ENCODE measurements at places on chromosomes 7 and 10.
A peak's percentile ranks its signal among the peaks of the same experiment; 100 is the strongest.

DNA sequence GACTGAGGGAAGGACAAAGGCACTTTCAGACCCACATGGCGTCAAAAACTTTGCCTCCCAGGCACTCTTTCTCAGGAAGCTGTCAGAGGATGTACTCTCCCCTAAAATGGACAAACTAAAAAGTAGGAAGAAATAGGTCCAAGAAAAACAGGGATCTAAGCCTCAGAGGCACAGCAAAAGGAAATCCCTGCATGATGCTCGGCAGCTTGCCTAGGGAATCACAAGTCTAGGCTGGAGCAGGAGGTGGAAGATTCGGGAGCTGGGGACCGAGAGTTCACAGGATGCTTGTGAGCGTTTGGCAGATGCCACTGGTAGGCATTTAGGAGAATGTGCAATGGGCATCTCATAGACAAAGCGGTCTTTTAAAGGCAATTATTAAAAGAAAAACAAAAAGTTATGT is 60.8 kb downstream of the ATXN7L1 start:
- no peak for DNase-seq

DNA sequence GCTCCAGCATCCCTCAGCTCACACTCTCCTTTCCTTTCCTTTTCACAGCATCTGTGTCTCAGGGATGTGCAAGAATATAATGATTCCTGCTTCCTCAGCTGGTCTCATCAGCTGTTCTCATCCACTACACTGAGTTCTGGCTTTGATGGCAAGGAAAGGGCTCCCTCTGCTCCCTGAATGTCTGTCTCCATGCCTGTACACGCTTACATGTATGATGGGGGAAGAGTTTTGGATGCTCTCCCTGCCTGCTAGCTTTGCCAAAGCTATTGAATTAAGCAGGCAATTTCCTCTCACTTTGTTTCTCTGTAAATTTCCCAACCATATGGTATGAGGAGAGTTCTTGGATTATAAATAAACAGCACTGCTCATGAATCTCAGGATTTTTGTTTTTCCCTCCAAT is 254.5 kb downstream of the SORCS3 start:
- no peak for DNase-seq

- DNase-seq: no peak
Observed at GRCh38 chr7:95220328-95220727, 104.0 kb downstream of the PON1 start.

DNA sequence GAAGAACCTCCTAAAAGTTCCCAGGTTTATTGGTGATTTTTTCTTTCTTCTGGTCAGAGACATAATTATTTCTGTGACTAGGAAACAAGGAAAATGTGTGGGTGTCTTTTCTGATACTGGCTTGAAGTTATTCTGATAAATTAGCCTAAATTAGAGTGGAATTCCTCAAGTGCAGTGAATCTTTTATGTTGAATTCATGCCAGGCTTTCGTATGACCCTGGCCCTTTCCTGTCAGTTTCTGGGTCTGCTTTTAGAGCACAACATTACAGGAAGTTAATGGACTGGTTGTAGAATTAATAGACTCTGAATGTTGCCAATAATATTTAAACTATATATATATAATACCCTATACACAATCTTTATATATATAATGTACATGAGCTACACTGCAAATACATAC is 230.6 kb upstream of the KIAA1217 start:
- DNase-seq: no peak

DNA sequence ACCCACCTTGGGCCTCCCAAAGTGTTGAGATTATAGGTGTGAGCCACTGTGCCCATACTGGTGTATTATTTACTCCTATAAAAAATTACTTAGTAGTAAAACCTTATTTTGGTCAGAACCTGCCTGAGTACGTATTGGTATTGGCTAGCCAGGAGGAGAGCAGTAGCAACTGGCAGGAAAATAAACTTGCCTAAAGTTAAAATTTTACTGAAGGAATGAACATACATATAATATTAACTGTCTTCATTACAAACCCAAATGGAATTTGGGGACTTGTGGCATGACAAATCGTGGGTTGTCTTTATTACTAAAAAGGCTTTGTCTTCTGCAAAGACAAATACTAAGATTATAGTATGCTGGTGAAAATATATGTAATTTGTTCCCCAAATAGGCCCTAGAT is 8.4 kb downstream of the RAB18 start:
- no peak for DNase-seq

DNA sequence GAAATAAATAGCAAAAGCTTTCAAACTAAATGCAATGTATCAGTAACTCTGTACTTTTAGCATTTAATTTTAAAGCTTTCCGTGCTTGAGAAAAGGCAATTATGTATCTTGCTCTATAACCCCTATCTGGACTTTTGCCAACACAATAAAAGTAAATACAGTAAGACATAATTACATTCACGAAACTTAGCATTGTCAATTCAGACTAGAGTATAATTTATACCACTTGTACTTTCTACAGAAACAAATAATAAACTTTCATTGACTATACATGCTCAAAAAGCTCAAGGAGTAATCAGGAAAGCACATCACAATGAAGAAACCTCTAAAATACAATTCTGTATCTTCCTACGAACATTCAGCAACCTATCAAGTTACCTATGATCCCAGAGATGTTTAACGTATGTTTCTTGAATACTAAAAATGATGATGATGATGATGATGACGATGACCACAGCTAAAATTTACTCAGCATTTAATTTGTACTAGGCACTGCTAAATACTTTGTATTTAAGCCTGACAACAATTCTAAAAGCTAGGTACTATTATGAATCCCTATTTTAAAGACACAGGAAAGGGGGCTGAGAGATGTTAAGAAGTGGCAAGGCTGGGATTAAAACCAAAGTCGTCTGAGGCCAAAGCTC is 44.9 kb downstream of the MINDY3 start:
- DNase-seq: no peak

DNA sequence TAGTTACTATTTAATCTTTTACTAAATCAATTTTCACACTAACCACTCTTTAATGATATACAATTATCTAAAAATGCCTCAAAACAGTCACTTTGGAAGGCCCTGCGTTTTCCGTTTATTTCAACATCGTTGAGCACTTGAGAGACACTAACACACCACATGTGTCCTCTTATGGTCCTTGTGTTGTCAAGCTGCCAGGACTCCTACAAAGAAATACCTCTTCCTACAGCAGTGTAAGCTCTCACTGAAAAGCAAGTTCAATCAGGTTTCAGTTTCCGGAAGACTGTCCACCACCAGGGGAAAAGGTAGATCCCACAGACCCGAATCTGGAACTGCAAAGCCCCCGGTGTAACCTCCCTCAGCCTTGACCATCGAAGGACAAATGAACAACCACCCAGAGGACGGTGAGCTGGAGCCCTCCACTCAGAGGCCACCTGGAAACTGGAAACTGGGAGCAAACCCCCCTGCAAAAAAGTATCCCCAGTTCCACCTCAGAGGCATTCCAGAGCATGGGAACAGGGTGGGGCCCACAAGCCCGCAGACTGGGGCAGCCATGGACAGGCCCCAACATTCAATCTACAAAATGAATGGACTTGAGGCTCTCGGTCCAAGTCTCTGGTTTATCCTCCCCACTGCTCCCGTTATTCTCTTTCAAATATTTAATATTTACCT is 37.6 kb downstream of the KCNH2 start:
- no peak for DNase-seq

- DNase-seq: no peak
Observed at GRCh38 chr10:78433766-78434535, 400.3 kb downstream of the RPS24 start.

DNA sequence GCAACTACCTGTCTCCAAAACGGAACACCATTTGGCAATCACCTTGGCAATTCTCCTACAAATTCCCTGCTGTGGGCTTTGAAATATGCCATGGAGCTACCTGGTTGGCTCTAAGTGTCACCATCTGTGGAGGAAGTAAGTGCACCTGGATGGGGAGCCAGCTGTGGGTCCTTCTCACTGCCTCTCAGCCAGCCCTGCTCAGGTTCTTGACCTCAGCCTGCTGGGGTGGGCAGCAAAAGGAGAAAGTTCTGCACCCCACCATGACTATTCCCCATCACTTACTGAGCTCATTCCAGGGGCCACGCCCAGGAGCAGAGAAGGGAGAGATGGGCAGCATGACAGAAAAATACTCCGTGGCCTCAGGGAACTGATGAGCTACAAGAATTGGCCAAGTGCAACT is 158.7 kb downstream of the TNS3 start:
- no peak for DNase-seq

GRCh38 chr10:92291616-92291865 is 574 bp downstream of the MARCHF5 start:
- DNase-seq: no peak

GRCh38 chr7:70937424-70937823 is 194.5 kb upstream of the GALNT17 start:
- no peak for DNase-seq

DNA sequence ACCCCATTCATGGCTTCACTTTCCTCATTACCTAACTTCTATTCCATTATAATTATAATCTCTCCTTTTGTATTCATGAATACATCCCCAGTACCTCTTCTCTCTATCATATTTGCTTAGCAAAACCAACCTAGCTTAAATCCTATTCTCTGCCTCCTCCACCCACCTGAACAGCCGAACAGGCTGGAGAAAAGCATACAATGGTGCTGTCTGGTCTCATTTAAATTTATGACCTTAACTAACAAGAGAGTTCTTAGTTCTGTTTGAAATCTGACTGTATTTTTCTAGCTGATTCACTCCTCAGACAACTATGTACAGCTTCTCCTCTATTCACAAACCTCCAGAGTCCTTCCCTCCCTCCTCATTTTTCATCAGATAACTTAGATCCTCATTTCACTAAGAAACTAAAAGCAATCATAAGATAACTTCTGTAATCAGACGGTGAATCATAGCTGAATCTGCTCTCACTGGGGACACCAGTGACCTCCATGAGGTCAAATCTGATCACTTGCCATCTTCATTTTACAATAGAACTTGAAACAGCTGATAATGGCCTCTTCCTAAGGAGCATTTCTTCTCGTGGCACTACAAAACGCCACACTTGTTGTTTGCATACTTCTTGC is 233.9 kb upstream of the AOAH start:
- no peak for DNase-seq

DNA sequence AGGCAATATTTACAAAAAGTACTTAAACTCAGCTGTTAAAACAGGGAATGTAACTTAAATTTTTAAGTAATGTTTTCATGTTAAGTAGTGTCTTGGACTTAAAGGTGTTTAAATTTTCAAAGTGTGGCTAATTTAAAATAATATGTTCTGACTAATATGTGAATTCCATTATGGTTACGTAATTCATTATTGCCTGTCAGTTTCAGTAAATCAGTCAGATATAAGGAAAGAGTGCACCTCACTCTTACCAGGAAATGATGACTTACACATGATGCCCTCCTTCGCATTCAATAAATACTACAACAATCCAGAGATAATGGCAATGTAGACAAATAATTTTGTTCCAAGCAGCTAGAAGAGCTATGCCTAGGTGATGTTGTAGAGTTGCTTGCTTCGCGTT is 69.0 kb upstream of the WNT16 start:
- no peak for DNase-seq

DNA sequence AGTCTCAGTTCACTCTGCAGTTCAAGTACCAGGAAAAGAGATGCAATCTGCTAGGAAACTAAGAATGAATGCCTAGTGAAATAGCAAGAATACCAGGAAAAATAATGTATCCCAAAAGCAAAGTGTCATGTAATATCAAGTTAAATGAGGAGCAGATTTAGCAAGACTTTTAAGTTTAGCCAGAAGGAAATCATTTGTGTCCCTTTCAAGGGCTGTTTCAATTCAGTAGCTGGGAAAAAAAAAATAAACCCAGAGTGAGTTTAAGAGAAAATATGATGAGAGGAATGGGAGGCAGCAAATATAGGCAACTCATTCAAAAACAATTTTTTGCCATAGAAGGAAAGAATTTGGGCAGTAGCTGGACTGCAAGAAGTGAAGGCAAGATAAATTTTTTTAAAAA is 135.8 kb downstream of the DGKB start:
- DNase-seq: no peak

- no peak for DNase-seq
Observed at GRCh38 chr7:82194016-82194643, 249.4 kb downstream of the CACNA2D1 start.

DNA sequence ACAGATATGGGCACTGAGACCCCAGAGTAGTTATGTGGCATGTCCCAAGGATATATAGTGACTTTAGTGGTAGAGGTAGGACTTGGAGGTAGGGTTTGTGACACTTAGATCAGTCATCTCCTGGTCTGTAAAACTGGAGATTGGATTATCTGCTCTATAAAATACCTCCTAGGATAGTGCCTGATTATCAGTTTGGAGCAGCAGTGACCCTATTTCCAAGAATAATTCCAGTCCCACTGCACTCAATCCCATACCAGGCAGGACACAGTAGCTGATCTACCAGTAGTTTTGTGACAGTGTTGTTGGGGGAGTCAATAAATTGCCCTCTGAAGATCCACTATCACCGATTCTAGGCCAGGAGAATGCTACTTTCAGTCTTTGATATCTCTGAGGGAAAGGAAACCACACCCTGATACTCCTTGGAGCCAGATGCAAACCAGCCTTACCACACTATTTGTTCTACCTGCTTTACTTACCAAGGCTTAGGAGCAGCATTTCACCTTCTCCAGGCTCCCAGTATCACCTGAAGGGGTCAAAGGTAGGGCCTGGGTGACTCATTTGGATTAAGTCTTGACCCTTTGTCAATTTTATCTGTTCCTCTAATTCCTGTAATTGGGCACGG is 30.6 kb downstream of the KMT2E start:
- DNase-seq: no peak

GRCh38 chr10:127911867-127912257 is 5.0 kb downstream of the PTPRE start:
- DNase-seq: no peak

GRCh38 chr7:148921806-148922205 is 37.7 kb upstream of the EZH2 start:
- DNase-seq: no peak

GRCh38 chr7:15557186-15557585 is 4.6 kb downstream of the AGMO start:
- no peak for DNase-seq

GRCh38 chr10:131215776-131216175 is 95.7 kb downstream of the TCERG1L start:
- no peak for DNase-seq

GRCh38 chr10:639751-640672 is 49.5 kb downstream of the DIP2C start:
- no peak for DNase-seq

DNA sequence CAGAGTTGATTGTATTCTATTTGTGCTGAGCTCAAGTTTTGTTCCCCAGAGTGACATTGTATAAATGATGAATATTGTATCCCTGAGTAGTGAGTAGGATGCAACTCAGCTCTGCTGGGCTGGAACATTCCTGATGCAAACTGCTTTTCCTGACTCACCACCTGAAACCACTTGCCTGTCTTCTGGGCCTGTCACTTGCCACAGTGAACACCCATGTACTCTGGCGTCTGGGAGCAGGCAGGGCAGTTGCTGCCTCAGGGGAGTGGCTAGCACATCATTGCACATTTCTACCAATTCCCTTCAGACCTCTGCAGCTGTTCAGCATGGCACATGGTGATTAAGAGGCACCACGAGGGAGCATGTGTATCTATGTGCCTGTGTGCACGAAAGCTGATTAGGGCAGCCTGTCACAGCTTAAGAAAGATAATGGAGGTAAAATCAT is 157.3 kb downstream of the SND1 start:
- peak; percentile 19 for DNase-seq

Measured in activated CD4-positive, alpha-beta T cell treated with anti-CD3 and anti-CD28 coated beads for 36 hours (primary cell).